Suppressor macrophage treated with lipopolysaccharide for 1 hour (primary cell): ENCODE measurements at places on chromosomes 1 and 21.
A peak's percentile ranks its signal among the peaks of the same experiment; 100 is the strongest.

GRCh38 chr21:31221043-31221442 lies 123.0 kb downstream of the TIAM1 start:
- peak; percentile 71 for DNase-seq

- DNase-seq = no peak
These were observed 16.7 kb downstream of the UAP1 start for GRCh38 chr1:162578071-162578700.

DNA sequence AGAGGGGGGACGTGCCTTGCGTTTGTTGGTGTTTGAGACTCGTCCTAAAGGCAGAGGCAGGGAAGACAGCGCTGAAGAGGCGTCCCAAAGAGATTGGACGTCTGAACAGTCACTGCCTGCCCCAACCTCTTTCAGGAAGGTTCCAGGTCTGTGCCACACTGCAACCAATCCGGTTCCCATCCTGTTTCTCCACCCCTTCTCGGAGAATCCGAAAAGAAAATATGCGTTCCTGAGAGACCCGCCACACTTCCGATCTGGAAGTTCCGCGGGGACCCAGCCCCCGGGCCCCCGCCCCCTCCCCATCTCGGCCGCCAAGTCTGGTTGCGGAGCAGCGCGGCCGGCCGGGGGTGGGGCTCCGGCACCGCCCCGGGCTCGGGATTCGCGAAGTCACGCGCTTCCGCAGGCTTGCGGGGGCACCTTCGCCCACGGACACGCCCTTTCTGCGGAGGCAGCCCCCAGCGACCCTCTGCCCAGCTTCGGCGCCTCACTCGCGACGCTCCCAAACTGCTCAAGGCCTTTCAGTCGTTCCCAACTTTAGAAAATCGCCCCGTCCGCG lies 124.5 kb upstream of the DPYD start:
- peak; percentile 39 for DNase-seq

GRCh38 chr1:160975026-160975425 lies 20.4 kb upstream of the ITLN2 start:
- DNase-seq = no peak

DNA sequence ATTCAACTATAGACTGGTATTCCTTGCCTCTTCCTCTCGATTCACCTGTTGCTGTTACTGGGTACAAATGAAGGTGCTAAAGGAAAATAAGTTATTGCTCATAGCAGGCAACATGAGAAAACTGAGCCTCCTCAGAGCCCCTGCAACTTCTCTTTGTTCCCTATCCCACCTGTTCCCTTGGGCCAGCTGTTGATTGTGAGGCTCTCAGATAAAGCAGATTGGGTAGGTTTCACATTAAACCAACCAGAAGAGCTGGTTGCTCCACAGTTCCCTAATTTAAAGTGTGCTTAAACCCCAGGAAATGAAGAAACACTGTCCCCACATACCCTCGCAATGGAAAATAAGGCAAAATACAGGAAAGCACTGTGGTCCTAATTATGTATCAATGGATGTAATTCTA lies 4.8 kb downstream of the DEDD start:
- no peak for DNase-seq

GRCh38 chr1:177429234-177429633 lies 258.5 kb downstream of the BRINP2 start:
- DNase-seq = no peak

DNA sequence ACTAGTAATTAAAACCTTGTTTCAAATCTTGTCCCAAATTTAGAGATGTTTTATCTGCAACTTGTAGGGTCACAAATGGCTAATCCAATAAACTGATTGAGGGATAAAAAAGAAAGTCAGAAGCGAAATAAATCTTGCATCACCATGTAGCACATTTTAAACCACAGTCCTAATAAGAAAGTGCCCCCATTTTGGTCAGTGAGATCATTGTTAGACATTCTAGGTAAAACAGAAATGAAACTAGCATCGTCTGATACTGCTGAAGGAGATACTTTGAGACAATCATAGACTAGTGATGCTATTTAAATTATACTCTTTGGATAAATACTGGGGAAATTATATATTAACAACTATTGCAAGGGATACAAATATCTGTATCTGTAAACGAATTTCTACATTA lies 247.9 kb downstream of the AMY1C start:
- no peak for DNase-seq

- DNase-seq = no peak
These were observed 82.6 kb downstream of the GRIK3 start for GRCh38 chr1:36951761-36952160.

- DNase-seq = peak; percentile 92
These were observed 22.7 kb upstream of the EYA3 start for GRCh38 chr1:28111157-28111556.

DNA sequence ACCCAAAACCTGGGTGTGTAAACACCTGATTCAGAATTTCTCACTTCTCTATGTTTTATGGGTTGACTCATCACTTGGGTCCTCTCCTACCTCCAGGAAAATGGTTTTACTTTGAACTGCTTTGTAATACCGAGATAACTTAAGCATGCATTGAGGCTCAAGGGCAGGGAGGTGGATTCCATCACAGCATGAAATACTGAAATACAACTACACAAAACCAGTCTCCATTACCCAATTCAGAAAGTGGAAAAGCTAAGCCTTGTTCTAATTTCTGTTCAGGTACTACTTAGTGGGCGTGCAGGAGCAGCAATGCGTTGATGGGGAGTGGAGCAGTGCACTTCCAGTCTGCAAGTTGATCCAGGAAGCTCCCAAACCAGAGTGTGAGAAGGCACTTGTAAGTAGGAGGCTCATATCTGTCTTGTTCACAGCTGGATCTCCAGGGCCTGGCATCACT lies 6.1 kb upstream of the C4BPA start:
- no peak for DNase-seq
